Fibroblast of the aortic adventitia (primary cell): ENCODE measurements at places on chromosomes 7 and 10.

DNA sequence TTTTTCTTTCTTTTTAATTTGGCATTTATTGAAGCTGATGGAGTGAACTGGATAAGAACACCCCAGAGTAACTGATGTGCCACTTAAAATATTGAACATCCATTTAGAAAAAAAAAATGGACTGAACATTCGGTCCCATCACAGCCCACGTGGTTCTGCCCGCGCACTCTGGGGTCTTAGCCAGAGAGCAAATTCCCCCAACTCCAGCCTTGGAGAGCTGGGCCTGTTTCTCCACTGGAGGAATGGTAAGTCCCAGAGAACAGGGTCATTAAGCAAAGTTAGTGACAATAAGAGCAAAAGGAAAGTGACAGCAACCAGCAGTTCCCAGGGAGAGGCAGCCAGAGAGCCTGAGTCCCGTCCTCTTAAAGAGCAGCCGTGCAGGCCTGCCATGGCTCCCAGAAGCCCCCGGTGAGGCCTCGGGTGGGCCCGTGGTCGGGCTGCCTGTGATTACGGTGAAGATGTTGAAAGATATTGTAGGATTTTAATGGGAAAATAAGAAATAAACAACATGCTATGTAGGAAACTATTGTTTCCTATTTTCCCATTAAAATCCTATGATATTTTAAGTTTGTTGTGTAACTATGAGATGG is 487.9 kb upstream of the MKI67 start:
- DNase-seq, result no peak

GRCh38 chr7:19709249-19709578 is 377 bp upstream of the POLR1F start:
- no peak for DNase-seq

DNA sequence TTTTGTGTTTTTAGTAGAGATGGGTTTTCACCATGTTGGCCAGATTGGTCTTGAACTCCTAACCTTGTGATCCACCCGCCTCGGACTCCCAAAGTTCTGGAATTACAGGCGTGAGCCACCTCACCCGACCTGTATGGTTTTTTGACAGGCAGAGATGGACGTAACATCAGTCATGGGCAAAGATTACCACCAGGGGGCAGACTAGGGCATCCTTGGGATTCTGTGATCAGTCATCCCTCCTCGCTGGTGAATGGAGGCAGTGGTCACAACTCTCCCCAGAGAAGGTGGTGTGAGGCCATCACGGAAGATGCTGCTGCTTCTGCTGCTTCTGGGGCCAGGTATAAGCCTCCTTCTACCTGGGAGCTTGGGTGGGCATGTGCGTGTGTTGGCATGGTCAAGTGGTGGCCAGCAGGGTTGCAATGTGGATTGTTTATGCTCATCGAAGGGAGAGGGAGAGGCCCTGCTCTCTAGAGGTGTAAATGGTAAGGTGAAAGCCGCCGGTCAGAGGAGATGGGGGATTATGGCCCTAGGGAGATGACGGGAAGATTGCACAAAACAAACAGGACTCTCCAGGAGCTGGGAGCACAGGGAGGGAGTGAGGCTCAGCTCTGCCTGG is 122.7 kb upstream of the PRSS1 start:
- DNase-seq, result peak; percentile 36

DNA sequence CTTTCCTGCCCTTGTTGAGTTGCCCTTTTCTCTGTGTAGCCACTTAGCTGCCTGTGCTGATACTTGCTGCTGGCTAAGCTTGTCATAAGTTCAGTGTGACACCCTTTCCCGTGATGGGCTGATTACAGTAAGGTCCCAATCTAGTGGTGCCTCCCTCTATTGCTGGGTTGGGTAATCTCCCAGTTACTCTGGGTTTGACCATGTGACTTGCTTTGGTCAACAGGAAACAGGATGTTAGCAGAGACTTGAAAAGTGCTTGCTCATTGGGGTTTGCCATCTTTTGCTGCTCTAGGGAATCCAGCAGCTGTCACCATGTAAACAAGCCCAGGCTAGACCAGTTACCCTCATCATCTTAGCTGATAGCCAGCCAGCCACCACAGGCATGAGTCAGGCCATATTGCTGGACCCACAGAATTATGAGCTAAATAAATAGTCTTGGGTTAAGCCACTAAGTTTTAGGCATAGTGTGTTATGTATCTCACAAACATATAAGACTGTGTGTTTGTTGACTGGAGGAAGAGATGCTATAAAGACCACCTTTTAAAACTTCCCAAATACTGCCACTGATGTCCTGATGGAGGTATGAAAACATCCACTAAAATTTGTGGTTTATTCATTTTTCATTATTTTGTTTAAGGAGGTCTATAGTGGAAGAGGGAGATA is 4.0 kb upstream of the LEP start:
- DNase-seq, result peak; percentile 61

DNA sequence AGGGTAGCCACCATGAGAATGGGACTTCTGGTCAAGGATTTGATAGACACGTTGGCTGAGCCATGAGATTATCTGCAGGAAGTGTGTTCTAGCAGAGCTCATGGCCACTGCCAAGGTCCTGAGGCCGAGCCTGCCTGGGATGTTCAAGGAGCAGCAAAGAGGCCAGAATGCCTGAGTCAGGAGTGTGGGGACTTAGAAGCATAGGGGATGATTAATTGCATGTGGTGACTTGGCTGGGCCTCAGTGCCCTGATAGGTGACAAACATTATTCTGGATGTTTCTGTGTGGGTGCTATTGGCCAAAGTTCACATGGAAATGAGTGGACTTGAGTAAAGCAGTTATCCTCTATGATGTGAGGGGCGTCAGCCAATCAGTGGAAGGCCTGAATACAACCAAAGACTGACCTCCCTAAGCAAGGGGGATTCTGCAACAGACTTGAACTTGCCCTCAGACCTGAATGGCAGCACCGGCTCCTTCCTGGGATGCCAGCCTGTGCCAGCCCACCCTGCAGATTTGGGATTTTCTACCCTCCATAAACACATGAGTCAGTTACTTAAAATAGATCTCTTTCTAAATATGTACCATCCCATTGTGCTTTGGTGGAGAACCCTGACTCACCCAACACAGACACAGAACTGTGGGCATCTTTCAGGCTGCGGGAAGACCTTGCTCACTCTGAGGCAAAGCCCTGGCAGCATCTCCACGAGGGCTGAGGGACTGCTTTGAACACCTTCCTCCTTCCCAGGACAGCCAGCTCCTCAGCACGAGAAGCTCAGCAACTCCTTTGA is 363.9 kb upstream of the MGMT start:
- peak; percentile 86 for DNase-seq

- peak; percentile 36 for DNase-seq
Measured at GRCh38 chr7:125084196-125084595, 154.6 kb upstream of the POT1 start.
